Thymus (tissue), 14 donors: ENCODE measurements at places on chromosomes 12 and 14. TPM values are rescaled to one million over a fixed set of nuclear protein-coding genes. Genes with fewer than 3 reads are reported as not detected.

The HSP90AA1 gene
- total RNA-seq: 487 TPM

GRCh38 chr14:71725922-71726579, 206.2 kb upstream of the RGS6 start:
- no peaks in the 10 kb centered on the region for H3K27me3 ChIP-seq
- H3K36me3 ChIP-seq: peaks cover 42% of the 10 kb centered on the region
- H3K4me1 ChIP-seq: no peaks in the 10 kb centered on the region
- no peak overlapping the region for H3K4me3 ChIP-seq
- DNase-seq: no peak

DNA sequence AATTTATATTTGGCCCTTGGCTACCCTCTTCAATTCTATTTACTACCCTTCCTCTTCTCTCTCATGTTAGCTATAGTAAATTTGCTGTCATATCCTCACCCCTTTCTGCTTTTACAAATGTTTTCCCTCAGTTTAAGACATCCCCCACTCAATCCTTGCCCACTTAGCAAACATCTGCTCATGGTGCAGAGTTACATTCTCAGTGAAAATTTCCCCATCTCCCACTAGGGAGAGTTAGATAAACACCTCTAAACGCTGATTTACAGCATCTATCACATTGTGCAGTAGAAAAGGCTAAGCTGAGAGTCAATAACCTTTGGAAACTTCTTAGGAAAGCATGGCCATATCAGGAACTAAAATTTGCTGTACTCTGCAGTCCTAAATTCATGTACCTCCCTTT, 69.0 kb downstream of the DENND5B start:
- H3K4me1 ChIP-seq: no peaks in the 10 kb centered on the region
- no peaks in the 10 kb centered on the region for H3K27me3 ChIP-seq
- DNase-seq: no peak

The TOMM20L gene
- total RNA-seq: not detected

The PRB2 gene
- 0.05 TPM for total RNA-seq

The CEBPE gene
- total RNA-seq: 2.5 TPM

The TROAP gene
- total RNA-seq: 22.1 TPM

The TMEM30B gene
- 3.1 TPM for total RNA-seq

The GALNT9 gene
- total RNA-seq: 1.5 TPM

GRCh38 chr12:3536096-3536875, 45.3 kb downstream of the PRMT8 start:
- DNase-seq: no peak
- no peak overlapping the region for H3K27ac ChIP-seq
- H3K4me3 ChIP-seq: no peak overlapping the region
- peaks cover 12% of the 10 kb centered on the region for H3K27me3 ChIP-seq
- H3K4me1 ChIP-seq: no peaks in the 10 kb centered on the region

The TAS2R7 gene
- total RNA-seq: not detected

The A2M gene
- total RNA-seq: 57.7 TPM

- no peak for DNase-seq
- no peak overlapping the region for H3K27ac ChIP-seq
- H3K4me1 ChIP-seq: no peaks in the 10 kb centered on the region
- no peaks in the 10 kb centered on the region for H3K27me3 ChIP-seq
Measured at GRCh38 chr14:54138024-54138353, 181.4 kb upstream of the BMP4 start.

- no peak overlapping the region for H3K27ac ChIP-seq
- H3K4me1 ChIP-seq: no peaks in the 10 kb centered on the region
Measured at GRCh38 chr12:58372298-58372697, 430.9 kb downstream of the ATP23 start.

DNA sequence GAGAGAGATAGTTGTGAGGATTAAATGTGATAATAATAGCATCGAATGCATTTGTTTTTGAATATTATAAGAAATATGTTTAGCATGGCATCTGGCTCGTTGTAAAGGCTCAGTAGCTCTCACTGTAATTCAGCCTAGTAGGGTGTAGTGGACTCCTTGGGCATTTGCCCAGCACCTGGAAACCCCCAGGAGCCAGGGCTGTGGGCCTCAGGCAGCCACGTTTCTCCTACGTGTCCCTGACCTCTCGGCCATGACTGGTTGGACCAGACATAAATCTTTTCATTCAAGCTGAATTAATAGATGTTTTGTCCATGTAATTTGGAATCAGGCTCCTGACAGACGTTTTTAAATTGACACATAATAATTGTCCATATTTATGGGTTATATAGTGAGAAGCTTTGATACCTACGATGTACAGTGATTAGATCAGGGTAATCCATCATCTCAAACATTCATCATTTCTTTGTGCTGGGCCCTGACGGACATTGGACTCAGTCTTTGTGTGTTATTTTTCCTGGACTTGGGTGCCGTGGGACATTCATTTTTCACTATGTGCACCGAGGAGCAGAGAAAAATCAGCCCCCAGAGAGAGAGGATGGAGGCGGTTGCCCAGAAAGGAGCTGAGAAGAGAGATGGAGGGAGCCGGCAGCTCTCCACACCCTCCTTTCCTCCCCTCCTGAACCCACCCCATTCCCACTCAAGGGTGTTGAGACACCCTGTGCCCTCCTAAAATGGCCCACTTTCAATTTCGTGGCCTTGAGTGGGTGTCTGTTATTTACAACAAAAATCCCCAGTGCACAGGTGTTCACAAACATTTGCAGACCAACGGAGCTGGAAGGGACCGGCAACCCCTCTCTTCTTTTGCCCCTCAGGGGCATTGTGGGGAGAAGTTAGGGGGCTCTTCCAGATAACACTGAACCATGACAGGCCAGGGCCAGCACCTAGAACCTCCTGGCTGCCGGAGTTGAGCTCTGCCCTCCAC, 296.4 kb downstream of the DPF3 start:
- no peak overlapping the region for H3K4me3 ChIP-seq
- no peak for DNase-seq
- no peak overlapping the region for H3K27ac ChIP-seq
- no peaks in the 10 kb centered on the region for H3K27me3 ChIP-seq

- H3K27ac ChIP-seq: no peak overlapping the region
- no peak overlapping the region for H3K4me3 ChIP-seq
- no peaks in the 10 kb centered on the region for H3K27me3 ChIP-seq
- peaks cover 3% of the 10 kb centered on the region for H3K4me1 ChIP-seq
- no peaks in the 10 kb centered on the region for H3K36me3 ChIP-seq
Measured at GRCh38 chr12:49487605-49488004, 51.2 kb upstream of the KCNH3 start.

The ALDH2 gene
- 33.3 TPM for total RNA-seq

DNA sequence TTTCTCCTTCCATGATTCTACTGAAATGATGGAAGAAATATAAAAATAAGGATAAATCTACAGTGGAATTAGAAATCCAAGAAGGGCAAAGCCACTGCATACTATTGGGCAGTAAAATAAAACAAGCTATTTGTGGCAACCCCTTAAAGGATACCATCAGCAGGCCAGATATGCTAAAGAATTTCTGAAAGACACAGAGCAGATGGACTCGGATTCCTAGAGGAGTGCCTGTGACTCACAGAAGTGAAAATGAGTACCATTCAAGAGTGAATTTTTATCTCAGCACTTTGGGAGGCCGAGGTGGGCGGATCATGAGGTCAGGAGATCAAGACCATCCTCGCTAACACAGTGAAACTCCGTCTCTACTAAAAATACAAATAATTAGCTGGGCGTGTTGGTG, 318.1 kb downstream of the LRIG3 start:
- no peak overlapping the region for H3K4me3 ChIP-seq
- no peaks in the 10 kb centered on the region for H3K36me3 ChIP-seq
- no peaks in the 10 kb centered on the region for H3K4me1 ChIP-seq
- DNase-seq: no peak
- H3K27me3 ChIP-seq: no peaks in the 10 kb centered on the region
- H3K27ac ChIP-seq: no peak overlapping the region

GRCh38 chr12:123984903-123985302, 11.9 kb downstream of the ZNF664 start:
- H3K27me3 ChIP-seq: no peaks in the 10 kb centered on the region
- no peak for DNase-seq
- H3K4me3 ChIP-seq: no peak overlapping the region
- H3K4me1 ChIP-seq: peaks cover 3% of the 10 kb centered on the region
- no peak overlapping the region for H3K27ac ChIP-seq

GRCh38 chr12:43436597-43436996, 115.4 kb downstream of the ADAMTS20 start:
- H3K36me3 ChIP-seq: no peaks in the 10 kb centered on the region
- H3K4me1 ChIP-seq: no peaks in the 10 kb centered on the region
- no peaks in the 10 kb centered on the region for H3K27me3 ChIP-seq
- no peak for DNase-seq
- no peak overlapping the region for H3K27ac ChIP-seq
- no peak overlapping the region for H3K4me3 ChIP-seq

The DPF3 gene
- 1.6 TPM for total RNA-seq
